ENCODE measurements at places on chromosomes 2 and 18.
A peak's percentile ranks its signal among the peaks of the same experiment; 100 is the strongest.

- DNase-seq = no peak
These were observed 73.1 kb downstream of the ERBB4 start for GRCh38 chr2:212465456-212465855.

DNA sequence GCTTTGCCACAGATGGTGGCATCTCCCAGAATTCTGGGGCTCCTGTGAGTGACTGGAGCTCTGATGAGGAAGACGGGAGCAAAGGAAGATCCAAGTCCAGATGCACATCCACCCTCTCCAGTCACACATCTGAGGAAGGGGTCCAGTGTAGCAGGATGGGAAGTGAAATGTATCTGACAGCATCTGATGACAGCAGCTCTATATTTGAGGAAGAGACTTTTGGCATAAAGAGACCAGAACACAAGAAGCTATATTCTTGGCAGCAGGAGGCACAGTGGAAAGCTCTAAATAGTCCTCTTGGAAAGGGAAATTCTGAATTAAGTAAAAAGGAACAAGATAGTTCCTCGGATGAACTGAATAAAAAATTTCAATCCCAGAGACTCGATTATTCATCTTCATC, 23.5 kb upstream of the C1GALT1C1L start:
- no peak for DNase-seq

- no peak for DNase-seq
These were observed 744.3 kb upstream of the SOX11 start for GRCh38 chr2:4947911-4948310.

DNA sequence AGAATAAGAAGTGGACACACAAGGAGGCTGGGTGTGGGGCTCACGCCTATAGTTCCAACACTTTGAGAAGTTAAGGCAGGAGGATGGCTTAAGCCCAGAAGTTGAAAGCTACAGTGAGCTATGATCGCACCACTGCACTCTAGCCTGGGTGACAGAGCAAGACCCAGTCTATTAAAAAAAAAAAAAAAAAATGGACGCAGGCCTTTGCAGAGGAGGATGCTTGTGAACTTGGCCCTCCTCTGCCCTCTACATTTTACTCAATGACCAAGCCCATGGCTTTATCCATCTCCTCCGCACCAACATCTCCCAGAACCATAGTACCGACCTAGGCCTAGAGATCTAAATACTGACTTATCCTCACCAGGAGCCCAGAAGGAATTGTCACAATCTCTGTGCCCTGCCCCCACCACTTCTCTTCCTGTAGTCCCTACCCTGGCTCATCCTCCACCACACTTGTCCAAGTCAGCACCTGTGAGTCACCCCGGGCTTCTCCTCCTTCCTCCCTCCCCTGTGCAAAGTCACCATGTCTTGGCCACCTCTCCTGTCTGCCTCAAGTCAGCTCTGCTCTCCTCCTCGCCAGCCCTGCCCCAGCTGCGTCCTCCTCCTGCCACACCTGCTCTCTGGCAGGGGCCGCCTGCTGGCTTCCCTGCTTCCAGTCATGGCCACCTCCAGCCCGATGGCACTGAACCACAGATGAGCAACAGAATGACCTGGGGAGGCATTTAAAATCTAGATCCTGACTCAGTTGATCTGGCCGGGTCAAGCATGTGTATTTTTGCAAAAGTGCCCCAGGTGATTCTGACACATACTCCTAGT, 35.8 kb upstream of the ASPRV1 start:
- DNase-seq = no peak

GRCh38 chr2:120269076-120269744, 16.6 kb downstream of the RALB start:
- no peak for DNase-seq

DNA sequence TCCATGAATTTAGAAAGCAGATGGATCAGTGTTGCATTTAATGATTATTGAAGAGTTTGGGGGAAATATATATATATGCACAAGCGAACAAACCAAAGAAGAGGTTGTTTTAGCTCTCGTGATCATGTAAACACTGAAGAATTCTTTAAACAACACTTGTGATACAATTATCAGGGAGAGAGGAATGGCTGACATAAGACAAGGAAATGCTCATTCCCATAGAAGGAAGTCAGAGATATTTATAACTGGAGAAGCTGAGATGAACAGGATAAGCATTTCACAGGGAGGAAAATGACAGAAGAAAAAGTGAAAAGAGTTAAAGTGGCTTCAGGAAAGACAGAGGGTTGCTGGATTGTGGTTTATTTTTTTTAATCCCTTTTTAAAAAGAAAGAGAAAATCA, 10.6 kb upstream of the COL6A3 start:
- DNase-seq = no peak

- DNase-seq = no peak
These were observed 45.3 kb downstream of the RBKS start for GRCh38 chr2:27844821-27845255.

DNA sequence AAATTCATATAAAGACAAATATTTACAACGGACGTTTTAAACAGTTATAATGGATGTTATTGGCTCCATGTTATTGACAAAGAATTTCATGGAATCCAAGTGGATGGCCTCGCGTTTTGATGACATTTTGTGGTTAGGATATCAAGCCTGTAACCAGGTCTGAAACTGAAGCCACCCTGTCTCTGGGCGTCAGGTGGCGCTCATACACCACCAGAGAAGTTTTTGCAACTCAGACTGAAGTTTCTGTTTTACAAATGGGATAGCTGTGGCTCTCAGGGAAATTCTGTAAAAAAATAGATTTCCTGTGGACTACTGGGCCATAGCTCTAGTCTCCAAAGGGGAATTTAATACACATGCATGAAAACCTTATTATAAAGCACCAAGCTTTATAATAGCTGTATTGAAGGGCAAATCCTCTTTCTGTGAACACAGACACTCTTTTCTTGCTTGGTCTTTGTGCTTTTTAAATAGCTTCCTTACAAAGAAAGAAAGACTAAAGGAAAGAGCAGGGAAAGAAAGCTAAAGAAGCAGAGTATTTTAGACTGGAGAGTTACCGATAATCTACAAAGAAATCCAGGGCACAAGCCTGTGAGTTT, 86.7 kb downstream of the C18orf54 start:
- no peak for DNase-seq

GRCh38 chr2:241673189-241673663, 13.4 kb downstream of the DTYMK start:
- DNase-seq = no peak

DNA sequence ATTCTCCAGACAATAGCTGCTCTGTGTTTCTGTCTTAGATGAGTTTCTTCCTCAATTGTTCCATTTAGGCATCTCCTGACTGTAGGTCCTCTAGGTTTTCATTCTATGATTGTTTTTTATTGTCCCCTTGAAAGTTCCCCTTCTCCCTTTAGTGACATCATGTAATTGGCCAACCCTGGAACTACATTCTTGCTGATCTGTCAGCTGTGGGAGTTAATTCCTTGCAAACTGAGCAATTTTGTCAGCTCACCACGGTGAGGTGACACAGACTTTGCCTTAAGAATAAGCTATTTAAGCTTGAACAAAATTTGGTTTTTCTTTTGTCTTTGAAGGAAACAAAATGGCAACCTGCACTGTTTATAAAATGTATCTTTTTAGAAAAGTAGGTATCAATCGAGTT, 95.9 kb downstream of the TXNL1 start:
- DNase-seq = no peak

DNA sequence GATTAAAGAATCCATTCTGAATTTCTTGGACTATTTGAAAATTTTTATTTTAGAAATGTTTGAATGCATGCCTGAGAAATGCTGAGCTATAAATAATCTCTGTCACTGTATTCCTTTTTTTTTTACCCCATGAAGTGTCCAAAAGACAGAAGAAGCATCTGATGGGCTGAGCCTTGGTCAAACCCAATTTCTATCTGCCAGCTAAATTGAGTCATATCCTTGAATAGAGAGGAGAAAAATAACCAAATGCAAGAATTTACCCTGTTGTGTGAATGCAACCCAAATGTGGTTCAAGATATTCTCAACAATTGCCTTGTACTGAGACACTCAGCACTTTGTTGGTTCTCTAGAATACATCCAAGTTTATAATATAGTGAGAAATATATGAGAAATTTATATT, 223.5 kb downstream of the UBE2E3 start:
- DNase-seq = peak; percentile 43

GRCh38 chr2:65213035-65213434, 14.6 kb upstream of the ACTR2 start:
- DNase-seq = no peak

- DNase-seq = no peak
These were observed 968.4 kb upstream of the NRXN1 start for GRCh38 chr2:52000151-52000855.

DNA sequence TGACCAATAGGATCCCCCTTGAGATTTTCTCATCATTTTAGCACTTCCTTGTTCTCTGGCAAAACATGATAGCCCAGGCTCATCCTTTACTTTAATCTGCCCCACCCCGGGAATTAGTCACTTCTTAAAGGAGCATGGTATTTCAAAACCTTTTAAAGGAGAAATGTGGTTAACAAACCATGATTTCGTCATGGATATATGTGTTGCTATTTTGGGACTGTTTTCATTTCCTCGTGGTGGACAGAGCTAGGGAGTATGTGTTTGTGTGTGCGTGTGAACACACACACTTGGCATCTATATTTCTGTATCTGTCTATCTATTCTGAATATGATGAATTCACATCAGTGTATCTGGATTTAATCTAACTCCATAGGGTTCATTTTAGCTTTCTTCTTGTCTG, 128.1 kb downstream of the BIRC6 start:
- DNase-seq = peak; percentile 85

DNA sequence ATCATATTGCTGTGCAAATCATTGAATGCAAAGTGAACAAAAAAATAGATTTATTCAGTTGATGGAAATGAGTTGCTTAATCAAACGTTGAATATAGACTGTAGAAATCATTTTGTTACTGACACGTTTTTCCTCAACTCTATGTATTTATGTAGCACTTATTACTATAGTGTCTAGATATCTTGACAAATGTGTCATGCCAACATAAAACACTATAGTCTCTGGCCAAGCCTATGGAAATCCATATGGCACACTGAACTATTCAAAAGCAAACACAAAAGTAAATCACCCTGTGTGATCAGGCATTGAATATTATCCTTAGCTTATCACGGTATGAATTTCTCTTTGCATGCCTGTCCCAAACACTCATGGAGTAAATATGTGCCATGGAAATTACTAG, 131.3 kb downstream of the ZNF804A start:
- DNase-seq = no peak

DNA sequence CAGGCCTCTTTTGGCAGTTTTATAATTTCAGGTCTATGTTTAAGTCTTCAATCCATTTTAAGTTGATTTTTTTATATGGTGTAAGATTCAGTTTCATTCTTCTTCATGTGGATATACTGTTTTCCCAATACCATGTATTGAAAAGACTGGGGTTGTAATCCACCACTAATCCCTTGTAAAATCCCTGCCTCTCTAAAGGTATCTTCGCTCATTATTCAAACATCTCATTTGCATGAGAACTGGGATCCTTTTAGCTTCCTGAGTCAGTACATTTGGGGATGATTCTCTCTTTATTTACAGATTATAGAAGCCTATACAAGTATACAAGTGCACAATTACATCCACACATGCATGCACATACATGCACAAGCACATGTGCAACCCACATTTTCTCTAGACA, 25.3 kb downstream of the DHRS9 start:
- no peak for DNase-seq

GRCh38 chr2:153105829-153106578, 372.6 kb downstream of the RPRM start:
- DNase-seq = peak; percentile 76

GRCh38 chr2:96848264-96848663, 4.4 kb upstream of the ANKRD23 start:
- DNase-seq = no peak

DNA sequence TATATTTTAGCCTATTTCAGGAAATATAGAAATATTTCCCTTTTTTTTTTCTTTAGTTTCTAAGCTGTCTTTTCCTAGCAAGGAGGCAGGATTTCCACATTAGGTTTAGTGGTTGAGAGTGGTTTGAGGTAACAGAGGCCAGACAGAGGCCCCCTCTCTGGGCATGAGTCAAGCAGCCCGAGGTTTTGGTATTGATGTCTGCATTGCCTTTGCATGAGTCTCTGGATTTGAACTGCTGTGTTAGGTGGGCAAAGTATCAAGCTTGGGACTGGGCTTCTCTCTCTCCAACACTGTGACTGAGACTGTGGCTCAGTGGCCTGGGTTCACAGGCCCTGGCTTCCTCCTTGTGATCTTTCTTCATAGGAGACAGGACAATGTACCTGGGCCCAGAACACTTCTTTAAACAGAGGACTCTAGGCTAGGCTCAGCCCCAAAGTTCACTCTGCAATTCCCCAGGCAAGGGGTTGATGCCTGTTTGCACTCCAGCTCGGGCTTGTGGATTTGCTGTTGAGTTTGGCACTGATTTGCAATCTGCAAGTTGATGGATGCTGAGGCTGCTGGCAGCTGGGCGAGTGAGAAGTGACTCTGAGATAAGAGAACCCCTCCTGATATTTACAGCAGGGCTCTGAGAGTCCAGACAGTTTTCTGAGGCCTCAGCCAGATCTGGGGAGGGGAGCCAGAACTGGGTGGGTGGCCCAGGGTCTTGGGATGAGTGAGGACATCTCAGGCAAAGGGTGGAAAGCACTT, 271.2 kb downstream of the EN1 start:
- DNase-seq = no peak

DNA sequence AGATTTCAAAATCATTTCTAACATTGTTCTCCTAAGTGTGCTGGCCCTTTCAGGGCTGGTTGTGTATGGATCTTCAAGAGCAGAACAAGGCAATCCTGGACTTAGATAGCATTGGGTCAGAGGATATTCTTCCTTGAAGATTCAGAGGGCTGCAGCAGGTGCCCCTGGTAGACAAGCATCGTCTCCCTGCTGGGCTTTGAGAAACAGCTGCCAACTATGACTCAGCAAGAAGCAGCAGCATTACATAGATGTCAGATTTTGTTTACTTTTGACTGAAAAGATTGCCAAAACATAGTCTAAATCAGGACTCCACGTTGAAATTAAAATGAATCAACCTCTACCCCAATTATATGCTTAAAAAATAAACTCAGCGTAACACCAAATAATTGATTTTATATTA, 618.8 kb downstream of the SOCS6 start:
- DNase-seq = no peak

DNA sequence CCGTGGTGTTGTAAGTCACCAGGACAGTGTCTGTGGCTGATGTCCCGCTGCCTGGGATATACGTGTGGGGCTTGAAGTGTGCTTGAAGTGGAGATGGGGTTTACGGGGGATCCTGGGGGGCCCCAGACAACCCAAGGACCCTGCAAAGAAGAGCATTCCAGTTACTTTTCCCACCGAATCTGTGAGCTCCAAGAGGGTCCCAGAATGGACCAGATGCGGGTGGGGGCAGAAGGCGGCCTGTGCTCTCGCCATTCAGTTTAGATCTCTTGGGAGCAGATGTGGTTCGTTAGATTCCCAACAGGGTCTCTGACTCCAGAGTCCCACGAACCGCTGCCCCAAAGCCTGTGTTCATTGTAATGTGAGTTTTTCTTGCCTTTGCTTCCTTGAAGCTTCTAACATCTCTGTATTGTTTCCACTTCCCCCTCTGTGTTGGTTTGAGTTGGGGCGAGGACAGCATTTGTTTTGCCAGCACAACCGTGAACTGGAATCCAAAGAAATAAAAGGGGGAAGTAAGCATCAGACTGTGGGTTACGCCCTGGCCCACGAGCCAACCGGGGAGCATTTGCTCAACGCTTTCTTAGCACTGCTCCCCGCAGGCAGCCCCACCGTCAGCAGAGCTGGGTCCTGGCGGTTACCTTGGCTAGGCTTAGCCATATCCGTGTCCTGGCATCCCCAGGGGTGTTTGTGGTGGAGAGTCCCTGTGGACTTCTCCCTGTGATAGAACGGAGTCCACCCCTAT, 92.1 kb downstream of the SH3BP4 start:
- DNase-seq = no peak

Measured in NCI-H226 (cell line).